ENCODE measurements at places on chromosomes 3 and 15.

DNA sequence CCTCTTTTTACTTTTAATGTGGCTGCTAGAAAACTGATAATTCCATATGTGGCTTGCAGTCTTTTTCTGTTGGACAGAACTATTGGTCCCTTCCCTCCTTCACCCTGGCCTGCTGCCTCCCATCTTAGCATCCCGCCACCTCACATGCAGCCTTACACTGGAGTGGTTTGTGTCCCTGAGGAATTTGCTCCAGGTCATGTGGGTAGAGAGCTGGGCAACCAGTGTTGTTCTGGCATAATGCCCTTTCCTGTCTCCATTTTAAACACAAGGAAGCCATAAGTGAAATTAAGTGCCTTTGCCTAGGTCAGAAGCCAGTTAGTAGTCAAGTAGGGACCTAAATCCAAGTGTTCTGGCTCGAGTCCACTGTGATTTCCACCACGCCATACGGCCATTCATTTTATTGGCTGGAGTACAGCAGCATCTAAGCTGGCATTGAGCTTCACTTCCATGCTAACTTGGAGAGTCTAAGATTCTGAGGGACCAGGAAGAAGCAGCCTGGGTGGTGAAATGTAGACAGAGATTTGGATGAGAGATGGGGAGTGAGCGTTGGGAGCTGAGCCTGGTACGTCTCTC, 46.0 kb upstream of the PLXNA1 start:
- DNase-seq = no peak

DNA sequence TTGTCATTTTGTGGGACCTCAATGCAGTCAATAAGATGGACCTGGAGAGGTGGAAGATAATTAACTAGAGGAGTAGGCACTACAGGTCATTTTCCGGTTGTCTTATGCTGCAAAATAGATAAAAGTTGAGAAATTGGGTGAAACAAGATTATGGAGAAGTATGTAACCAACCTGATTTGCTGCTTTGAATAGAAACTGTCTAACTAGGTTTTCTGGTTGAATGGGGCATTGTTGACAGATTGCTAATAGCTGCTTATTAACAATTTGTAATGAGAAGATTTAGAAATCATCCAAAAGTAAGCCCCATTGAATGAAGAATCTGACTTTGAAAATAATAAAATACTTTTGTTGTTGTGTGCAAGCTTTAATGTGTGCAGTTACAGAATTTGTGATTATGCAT, 26.2 kb downstream of the PIAS1 start:
- DNase-seq = no peak

DNA sequence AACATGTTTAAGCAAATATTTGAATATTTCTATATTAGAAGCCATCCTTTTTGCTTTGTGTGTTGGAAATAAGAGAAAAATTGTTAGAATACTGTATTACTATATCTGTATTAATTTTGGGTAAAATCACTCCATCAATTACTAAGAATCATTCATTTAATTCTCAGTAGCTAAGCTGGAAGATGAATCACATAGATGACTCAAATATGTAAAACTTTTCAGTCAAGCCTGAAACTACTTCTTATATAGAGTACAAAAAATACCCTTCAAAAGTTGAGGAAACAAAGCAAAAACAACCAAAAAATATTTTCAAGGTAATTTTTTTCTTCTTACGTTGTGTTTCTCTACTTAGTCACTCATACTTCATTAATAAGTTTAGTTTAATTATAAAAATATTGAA, 205.7 kb upstream of the ROBO1 start:
- DNase-seq = no peak

- DNase-seq = peak; percentile 50
Observed at GRCh38 chr15:73994912-73995622, 551 bp downstream of the PML start.

DNA sequence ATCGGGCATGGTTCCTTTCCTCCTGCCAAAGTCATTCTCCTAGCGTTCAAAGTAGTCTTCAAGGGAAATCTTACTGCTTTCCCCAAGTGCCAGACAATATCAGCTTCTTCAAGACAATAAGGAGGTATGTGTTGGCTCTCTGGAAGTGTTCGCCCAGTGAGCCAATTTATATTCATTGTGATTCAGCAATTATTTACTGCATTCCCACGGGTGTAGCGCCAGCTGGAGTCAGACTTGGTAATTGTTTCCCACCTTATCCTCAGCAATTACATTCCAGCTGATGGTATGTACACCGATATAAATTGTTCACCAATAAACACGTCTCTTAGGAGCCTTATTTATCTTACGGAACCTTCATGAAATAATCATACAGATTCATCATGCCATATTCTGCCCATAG, 103.6 kb upstream of the CTNNB1 start:
- no peak for DNase-seq

- DNase-seq = no peak
Observed at GRCh38 chr15:83107841-83108181, 366 bp downstream of the TM6SF1 start.

DNA sequence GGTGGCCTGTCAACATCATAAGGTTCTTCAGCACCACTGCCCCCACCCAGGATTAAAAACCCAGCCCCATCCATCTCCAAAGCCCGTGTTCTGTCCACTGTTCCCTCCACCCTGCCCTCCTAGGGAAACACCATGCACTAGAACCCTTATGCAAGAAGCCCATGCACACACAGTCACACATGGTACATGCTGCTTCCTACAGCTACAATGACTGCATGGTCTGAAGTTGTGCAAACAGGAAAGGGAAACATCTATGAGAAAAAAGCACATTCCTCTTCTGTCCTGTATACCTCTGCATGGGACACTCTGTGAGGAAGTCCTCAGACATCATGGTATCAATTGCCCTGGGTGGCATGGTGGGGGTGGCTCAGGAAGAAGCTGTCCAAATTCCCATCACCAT, 108.6 kb upstream of the MRPS22 start:
- DNase-seq = no peak

DNA sequence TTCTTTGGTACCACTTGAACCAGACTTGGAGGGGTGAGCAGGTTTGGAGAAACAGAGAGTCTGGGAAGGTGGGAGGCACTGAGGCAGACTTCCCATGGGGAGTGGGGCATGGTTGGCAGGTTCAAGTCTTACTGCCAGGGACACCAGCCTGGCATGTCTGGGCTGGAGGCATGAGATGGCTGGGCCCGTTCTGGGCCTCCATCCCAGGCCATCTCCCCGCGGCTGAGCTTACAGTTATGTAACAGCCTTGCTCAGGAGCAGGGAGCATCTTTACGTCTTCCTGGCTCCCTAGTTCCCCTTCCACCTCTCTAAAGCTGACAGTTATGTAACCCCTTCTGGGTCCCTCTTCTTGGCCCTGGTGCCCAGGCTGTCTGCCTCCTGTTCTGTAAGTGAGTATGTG, 12.4 kb downstream of the VIPR1 start:
- no peak for DNase-seq

GRCh38 chr3:4837374-4837930, 141.8 kb upstream of the BHLHE40 start:
- DNase-seq = no peak

DNA sequence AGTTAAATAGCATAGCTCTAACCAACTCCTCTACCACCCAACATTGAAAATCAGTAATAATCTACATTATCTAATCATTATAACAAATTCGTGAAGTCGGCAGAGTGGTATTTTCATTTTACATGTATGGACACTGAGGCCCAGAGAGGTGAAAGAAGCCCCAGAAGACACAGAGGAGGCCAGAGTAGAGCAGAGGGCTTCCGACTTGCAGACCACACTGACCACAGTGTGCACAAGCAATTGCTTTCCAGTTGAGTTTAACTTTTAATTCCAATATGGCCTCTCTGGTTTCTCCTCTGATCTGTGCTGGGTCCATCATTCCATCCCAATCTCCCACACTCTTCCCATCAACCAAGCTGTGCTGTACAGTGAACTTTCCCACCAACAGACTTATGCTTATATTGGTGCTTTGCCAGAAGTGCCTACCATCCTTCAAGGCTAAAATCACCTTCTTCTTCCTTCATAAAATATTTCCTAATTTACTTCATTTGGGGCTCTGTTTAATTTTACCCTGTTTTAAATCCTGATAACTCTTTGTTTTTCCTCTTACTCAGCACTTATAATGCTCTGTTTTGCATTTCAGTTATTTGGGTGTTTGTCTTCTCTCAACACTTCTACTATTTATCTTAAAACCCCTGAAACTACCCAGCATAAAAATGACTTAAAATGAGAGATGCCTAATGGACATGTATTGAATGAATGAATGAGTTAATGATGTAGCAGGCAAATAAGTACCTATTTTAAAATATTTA, 81.8 kb upstream of the TNFSF10 start:
- no peak for DNase-seq

- peak; percentile 62 for DNase-seq
Observed at GRCh38 chr3:172317984-172318383, 130.3 kb downstream of the GHSR start.
